ENCODE measurements at places on chromosomes 11 and 22.

DNA sequence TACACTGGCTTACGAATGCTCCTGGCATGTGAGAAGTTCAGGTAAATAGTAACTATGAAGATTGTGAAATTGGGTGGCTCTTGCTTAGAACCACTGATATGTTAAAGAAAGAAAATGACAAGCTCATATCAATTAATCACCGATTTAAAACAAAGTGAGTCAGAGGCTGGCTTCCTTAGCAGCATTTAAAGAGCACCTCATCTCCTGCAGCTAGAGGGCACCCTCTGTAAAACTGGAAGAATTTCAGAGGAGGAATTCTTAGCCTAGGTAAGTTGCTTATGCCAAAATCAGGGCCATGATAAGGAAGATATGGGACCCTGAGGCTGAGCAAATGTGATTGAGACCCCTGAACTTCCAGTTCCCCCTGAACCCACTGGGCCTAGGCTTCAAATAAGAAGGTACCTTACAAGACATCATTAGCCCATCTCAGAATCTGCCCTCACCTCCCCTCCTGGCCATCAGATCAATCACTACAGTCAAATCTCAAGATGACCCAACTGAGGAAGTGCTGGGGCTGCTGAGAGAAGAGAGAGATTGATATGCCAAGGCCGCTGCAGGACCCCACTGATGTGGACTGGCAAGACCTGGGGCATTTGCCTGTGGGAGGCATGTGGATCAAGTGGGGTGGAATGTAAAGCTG lies 8.6 kb upstream of the CD3E start:
- DNase-seq: no peak

- no peak for DNase-seq
Measured at GRCh38 chr11:29438815-29439214, 578.0 kb downstream of the KCNA4 start.

DNA sequence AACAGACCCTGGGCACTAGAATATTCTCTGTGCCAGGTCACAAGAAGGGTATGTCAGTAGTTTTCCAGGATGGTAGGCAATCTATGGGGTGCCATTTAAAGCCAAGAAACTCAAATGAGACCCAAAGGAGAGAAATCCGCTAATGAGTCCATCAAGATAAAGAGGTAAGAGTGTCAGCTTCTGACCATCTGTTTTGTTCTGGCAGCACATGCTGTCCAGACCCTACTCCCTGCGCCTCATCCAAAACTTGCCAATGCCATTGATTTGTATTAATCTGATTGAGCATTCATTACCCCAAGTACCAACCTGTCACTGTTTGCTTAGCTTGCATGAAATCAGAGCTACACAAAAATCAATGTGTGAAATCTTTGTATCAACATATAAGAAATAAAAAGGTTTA lies 229.0 kb downstream of the BLID start:
- no peak for DNase-seq

GRCh38 chr11:27497284-27497866 lies 9.2 kb downstream of the LIN7C start:
- DNase-seq: no peak

- DNase-seq: no peak
Measured at GRCh38 chr22:44526779-44527126, 28.7 kb upstream of the RTL6 start.

DNA sequence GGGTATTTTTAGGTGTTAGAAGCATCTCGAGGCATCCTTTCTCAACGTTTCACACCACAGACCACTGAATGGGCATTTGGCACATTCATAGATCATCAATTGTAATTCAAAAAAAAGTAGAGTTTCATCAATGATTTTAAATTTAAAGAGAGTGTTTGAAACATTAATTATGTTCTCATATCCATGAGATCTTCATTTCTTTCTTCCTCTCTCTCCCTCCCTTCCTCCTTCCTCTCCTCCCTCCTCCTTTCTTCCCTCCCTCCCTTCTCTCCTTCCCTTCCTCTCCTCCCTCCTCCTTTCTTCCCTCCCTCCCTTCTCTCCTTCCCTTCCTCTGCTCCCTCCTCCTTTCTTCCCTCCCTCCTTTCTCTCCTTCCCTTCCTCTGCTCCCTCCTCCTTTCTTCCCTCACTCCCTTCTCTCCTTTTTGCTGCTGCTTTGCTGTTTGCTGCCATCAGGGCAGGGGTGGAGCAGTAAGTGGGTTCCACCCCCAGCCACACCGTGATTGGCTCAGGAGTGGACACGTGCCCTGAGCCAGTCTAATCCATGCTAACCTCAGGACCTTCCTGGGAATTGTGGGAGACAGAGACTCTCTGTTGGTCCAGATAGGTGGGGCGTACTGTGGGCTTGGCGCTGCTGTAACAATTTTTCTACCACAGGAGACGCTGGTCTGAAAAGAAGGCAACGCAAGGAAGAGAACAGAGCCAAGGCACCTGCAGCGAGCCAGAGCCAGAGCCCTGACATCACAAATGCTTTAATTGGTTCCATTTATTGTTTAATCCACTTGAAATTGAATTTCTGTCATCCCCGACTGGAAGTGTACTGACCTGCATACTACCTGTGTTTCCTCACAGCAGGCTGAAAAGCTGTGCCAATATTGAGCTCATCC lies 33.7 kb upstream of the APOBEC3A start:
- DNase-seq: no peak
